ENCODE measurements at places on chromosomes 4 and X.

GRCh38 chr4:188232428-188232827 is 93.2 kb downstream of the TRIML1 start:
- DNase-seq: no peak

DNA sequence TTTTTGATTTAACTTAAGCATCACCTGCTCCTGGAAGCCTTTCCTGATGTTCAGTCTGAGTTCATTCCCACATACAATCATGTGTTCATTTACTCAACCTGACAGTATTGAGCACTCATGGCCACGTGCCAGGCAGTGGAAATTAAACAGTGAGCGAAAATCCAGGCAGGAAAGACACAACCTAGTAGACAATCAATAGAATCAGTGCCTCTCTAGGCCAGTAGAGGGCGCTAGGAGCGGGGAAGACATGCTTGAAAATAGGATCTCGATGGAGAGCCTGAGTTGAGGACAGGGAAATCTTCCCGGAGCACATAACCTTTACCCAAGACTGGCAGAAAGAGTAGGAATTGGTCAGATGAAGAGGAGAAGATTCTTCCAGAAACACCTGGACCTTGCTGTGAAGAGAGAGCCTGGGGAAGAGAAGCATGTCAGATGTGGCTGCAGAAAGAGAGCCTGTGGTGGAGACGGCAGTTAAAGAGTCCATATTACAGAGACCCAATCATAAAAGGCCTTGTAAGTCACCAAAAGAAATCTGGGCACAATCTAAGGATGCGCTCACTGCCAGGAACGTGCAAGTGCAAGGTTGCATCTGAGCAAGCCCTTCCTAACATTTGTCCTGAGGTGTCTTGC is 103.5 kb downstream of the LDB2 start:
- DNase-seq: no peak

DNA sequence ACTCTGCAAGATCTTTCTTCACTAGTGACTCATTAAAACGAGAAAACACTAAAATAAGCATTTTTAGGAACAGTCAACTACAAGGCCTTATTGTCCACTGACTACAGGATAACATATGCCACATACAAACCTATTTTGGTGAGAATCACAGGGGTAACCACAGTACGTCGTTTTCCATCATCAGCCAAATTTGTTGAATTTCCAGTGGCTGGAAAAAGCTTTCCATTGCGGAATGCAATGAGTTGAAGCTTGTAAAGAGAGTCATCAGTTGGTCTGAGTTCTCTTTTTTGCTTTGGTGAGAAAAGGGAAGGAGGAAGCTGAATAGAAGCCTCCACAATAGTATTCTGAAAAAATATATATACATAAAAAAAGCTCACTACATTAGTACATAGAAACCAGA is 102.4 kb downstream of the ADGRA3 start:
- no peak for DNase-seq

- DNase-seq: no peak
Observed at GRCh38 chr4:8334786-8335460, 65.4 kb downstream of the HTRA3 start.

- no peak for DNase-seq
Observed at GRCh38 chr4:145804116-145804515, 124.2 kb downstream of the C4orf51 start.

Data from stimulated activated CD4-positive, alpha-beta T cell treated with anti-CD3 and anti-CD28 coated beads, Interleukin-1b, Interleukin-23, amount 100 ng/mL, for 24 hours (primary cell).